ENCODE measurements at places on chromosomes 11 and 22. TPM values are rescaled to one million over a fixed set of nuclear protein-coding genes. Genes with fewer than 3 reads are reported as not detected.

The TRIM5 gene
- polyA plus RNA-seq = 18.1 TPM

The GGTLC2 gene
- polyA plus RNA-seq = not detected

The CHEK2 gene
- polyA plus RNA-seq = 23.4 TPM

The TCN1 gene
- polyA plus RNA-seq = 4.8 TPM

The SVIP gene
- polyA plus RNA-seq = 2.3 TPM

The PHOX2A gene
- not detected for polyA plus RNA-seq

The ADAMTS15 gene
- 0.79 TPM for polyA plus RNA-seq

The NECTIN1 gene
- 103 TPM for polyA plus RNA-seq

DNA sequence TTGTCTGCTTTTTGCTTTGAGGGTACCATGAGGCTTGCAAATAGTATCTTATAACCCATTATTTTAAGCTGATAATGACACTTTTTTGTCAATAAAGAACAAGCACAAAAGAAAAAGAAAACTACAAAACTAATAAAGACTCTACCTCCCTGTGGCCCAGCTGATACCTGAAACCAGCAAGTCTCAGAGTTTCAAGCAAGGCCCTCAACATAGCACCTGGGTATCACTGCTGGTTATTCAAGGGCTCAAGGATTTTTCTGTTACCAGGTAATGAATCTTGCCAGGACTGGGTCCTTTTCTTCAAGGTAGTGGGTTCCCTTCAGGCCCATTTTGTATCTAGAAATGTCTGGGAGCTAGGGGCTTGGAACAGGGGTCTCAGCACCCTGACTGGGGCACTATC is 281.6 kb upstream of the C11orf87 start:
- no peak for DNase-seq

- peak; percentile 26 for DNase-seq
Measured at GRCh38 chr11:32918427-32918826, 25.8 kb downstream of the QSER1 start.

DNA sequence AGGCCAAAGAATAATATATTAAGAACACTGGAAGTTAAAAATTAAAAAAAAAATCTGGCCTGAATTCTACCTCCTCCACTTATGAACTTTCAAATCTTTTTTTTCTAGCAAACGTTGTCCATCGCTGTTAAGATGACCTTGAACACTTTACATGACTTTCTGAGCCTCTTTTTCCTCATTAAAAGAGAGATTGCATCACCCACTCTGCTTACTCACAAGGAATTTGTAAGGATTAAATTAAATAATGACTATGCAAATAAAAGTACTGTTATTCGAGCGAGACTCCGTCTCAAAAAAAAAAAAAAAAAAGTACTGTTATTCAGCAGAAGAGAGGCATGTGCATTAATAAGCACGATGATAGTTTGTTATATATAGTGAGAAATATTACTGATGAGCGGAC is 285.1 kb upstream of the CCDC90B start:
- no peak for DNase-seq

DNA sequence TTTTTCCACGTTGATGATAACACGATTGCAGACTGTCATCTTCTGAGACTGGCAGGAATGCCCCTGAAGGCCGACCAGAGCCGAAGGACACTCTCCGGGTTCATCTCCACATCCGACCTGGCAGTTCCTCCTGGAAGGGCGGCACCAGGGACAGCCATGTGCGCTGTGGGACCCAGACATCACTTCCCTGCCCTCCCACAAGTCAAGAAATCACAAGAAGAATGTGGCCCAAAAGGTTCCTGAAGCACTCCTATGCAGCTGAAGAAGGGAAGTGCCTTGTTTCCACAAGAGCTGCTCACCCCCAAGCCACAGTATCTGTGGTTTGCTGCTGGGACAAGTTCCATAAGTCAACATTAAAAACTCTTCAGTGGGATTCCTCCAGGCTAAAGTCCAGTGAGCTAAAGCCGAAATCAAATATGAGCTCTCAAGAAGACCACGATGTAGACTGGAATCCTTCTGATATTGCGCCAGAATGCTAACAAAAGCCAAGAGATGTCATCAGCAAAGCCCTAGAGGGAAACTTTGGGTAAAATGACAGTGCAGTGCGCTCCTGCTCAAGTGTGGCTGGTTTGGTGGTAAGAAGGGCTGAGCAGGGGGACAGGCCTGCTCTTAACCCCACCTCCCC is 21.2 kb downstream of the PACSIN2 start:
- DNase-seq = no peak

DNA sequence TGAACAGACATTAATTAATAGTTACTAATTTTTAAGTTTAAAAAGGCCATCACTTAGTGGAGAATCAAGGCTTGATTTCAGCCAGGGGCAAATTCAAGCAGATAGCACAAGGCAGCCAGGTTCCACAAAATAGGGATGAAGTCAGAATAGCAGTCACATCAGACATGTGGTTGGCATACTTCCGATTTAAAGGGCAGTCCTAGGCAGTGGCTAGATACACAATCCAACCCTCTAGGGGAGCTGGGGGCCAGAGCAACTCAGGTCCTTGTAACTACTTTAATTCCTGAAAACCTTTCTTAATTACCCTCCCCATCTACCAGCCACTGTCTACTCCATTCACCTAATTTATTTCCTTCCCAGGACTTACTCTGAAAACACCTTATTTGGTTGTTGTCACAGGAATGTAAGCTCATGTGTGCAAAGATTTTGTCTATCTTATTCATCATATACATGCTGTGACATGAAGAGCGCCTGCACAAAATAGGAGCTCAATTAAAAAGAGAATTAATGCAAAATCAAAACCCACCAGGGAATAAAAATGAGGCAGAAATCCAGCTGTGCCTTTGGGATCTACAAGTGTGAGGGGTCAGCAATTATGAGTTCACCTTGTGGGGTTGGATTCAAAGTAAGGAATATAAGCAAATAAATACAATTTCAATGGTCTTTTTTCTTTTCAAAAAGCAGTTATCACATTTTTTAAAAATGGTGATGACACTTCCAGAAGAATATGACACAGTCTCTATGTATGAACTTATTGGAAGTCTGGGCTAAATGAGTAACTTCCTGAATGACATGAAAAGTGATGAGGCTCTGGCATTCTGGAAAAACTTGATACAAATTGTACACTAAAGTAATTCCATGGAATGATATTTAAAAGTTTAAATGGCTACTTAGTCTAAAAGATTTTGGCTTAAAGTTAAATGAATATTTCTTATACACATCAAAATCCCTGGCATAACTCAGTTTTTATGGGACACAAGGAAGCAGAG is 53.8 kb downstream of the COPB1 start:
- peak; percentile 14 for DNase-seq

GRCh38 chr22:49079027-49079725 is 748.5 kb downstream of the BRD1 start:
- no peak for DNase-seq

GRCh38 chr11:26048271-26048670 is 283.7 kb upstream of the ANO3 start:
- DNase-seq = no peak

DNA sequence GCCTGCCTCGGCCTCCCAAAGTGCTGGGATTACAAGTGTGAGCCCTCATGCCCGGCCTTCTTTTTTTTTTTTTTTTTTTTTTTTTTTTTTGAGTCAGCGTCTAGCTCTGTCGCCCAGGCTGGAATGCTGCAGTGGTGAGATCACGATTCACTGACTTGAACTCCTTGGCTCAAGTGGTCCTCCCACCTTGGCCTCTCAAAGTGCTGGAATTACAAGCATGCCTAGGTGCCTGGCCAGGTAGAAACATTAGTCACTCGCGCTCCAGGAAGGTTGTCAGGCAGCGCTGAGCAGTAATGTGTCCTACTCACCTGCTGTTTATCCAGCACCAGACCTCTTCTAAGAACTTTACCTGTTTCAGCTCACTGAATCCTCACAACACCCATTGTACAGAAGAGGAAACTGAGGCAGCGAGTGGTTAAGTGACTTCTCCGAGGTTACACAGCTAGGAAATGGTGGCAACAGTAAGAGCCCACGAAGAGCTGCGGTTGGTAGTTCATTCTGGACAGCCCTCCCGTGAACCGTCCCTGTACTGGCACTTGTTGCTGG is 496 bp upstream of the CST6 start:
- peak; percentile 97 for DNase-seq

- DNase-seq = no peak
Measured at GRCh38 chr11:119758291-119758690, 29.3 kb upstream of the NECTIN1 start.

DNA sequence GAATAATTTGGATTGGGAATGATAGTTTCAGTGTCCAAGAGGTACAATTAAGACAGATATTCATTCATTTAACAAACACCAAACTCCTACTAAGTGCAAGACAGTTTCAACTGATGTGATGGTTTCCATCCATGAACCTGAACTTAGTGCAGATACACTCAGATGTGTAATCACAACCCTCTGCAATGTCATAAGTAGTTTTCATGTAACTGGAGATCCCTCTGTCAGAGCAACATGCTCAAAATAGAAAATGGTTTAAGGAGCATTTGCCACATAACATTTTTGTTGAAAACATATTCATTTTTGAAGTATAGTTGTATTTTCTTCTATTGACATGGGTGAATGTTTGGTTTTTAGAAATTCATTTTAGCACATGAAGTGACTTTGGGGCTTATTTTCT is 16.5 kb upstream of the PKNOX2 start:
- no peak for DNase-seq

DNA sequence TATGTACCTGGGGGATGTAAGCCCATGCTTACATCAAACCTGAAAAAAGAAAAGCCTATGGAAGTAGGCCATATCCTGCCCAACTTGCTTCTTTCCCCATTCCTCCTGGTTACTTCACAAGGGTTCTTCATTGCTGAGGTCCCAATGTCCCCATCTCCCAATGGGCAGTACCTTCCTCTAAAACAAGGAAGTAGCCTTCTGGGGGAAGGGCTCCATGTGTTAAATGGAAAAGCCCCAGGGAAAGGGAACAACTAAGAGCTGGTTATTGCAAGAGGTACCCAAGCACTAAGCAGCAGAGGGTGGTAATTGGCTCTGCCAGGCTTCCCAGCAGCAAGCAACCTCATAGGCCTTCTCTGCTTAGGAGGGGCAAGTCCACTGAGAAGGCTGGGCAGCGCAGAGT is 11.3 kb downstream of the TMEM216 start:
- DNase-seq = no peak

- no peak for DNase-seq
Measured at GRCh38 chr11:65528819-65529350, 4.0 kb downstream of the SCYL1 start.

DNA sequence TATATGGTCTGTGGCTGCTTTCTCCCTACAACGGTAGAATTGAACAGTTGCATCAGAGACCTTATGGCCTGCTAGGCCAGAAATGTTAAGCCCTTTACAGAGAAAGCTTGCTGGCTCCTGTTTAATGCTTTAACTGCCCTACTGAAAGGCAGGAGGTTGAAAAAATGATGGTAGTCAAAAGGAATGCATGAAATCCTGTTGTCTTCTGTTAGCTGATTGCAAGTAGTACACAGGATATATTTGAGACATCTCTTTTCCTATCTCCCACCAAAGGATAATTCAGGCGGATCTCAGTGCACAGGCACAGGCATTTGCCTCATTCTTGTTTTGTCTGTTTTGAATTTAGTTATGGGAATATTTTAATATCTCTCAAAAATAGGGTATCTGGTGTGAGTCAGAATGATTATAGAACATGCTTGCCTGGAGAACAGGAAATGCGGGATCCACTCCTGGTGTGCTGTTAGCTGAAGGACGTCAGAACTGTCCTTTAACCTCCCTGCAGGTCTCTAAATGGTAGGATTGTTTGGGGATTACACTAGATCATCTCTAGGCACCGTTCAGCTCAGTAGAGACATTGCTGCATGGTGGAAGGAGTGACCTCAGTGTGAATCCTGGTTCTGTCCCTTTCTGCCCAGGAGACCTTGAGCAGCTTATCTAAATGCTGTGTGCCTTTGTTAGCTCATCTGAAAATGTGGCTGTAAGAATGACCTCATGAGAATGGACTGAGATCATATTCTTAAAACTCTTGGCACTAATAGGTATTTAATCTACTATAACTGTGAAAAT is 49.5 kb downstream of the PACS1 start:
- peak; percentile 77 for DNase-seq

DNA sequence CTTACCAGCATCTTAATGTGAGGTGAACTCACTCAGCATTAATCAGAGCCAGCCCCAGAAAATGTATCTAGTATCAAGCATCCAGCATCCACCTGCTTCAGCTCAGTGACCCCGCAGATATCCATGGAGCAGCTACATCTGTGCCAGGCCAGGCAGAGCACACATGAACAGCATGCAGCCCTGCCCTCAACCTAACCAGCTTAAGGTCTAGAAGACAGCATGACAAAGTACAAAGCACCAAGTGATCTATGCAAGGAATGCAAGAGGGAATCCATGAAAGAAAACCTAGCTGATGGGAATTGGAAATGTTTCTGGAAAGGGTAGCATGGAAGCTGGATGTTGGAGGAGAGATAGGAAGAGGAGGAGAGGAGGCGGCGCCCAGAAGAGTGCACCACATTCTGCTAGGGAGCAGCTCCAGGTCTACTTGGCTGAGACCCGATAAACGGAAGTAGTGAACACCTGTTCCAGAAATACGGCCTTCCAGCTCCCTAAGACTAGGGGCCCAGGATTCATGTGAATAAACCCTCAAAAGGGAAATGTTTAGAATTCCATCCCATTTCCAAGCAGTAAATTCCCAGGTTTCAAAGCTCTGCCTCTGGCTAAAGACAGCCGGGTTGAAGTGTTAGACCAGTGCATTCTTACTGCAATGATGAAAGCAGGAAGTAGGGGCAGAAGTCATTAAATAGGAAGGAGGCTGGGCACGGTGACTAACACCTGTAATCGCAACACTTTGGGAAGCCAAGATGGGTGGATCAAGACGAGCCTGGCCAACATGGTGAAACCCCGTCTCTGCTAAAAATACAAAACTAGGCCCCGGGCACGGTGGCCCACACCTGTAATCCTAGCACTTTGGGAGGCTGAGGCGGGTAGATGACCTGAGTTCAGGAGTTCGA is 23.5 kb upstream of the L3MBTL2 start:
- peak; percentile 59 for DNase-seq

- no peak for DNase-seq
Measured at GRCh38 chr22:49332691-49333090, 495.0 kb downstream of the BRD1 start.

DNA sequence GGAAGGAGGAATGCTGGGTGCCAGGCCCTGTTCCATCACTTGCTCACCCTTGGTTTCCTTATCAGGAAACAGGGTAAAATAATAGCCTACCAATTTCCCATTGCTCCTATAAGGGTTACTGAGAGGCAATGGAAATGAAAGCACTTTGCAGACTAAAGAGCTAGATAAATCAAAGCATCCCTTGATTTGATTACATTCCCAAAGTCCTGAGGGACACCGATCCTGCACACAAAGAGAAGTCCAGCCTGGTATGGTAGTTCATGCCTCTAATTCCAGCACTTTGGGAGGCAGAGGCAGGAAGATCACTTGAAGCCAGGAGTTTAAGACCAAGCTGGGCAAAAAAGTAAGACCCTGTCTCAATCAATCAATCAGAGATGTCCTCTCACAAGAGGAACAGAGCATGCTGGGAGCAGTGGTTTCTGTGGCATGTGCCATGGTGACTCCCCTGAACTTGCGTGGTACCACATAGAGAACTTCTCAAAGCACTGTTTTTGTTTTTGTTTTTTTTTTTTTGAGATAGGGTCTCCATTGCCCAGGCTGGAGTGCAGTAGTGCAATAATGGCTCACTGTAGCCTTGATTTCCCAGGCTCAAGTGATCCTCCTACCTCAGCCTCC is 10.7 kb downstream of the TBC1D10A start:
- DNase-seq = no peak
